ENCODE measurements at places on chromosomes 2 and 18.
A peak's percentile ranks its signal among the peaks of the same experiment; 100 is the strongest.

- no peak for DNase-seq
Measured at GRCh38 chr2:221762496-221762895, 190.4 kb upstream of the EPHA4 start.

- DNase-seq, result peak; percentile 9
Measured at GRCh38 chr2:190088917-190089316, 26.4 kb upstream of the MSTN start.

GRCh38 chr2:113212245-113213060 lies 38.7 kb downstream of the PSD4 start:
- no peak for DNase-seq

- DNase-seq, result peak; percentile 18
Measured at GRCh38 chr18:36095936-36096519, 28.7 kb upstream of the RPRD1A start.

DNA sequence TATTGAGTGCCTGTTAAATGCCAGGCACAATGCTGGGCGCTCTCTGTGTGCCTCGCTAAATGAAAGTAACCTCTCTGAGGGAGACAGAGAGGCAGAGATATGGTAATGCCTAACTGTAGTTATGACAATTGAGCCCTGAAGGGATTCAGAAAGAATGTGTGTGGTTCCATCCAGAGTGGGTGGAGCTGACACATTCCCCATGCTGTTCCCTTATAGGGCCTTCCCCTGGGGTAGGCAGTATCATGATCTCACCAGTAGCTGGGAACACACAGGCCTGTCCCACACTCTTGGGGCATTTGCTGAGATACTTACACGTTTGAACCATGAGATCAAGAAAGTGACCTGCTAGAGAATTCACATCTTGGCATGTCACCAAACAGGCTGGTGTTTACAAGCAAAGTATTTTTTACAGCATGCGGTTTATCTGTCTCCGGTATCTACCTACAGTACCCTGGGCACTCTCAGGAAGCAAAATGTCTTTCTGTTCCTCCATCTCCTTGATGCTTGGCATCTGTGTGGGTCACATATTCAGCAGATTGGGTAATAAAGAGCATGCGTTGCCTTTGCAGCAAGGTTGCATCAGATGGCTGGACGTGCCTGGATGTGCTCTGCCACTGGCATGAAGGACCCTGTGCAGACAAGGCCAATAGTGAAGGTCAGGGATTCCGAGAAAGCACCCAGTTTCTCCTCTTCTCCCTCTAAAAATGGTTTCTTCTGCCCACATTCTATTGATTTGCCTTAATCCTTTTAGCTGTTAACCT lies 9.4 kb downstream of the CTIF start:
- DNase-seq, result peak; percentile 90

DNA sequence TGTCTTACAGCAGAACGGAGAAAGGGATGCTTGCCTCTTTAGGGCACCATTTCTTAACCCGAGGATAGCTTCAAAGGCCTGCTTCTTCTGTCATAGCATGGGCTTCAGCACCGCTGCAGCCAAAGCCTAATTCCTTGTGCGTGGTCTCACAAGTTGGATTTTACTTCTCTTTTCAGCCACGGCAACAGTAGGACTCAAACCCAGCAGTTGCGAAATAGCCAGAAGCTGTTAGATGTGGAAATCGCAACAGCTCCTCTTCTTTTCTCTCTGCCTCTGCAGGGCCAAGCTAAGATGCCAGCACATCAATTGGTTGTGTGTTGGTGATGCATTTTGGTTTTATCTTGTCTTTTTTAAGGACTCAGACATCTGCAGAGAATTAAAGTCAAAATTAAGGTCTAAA lies 3.1 kb downstream of the NRXN1 start:
- no peak for DNase-seq

- DNase-seq, result no peak
Measured at GRCh38 chr2:227146456-227146855, 17.5 kb downstream of the COL4A4 start.

DNA sequence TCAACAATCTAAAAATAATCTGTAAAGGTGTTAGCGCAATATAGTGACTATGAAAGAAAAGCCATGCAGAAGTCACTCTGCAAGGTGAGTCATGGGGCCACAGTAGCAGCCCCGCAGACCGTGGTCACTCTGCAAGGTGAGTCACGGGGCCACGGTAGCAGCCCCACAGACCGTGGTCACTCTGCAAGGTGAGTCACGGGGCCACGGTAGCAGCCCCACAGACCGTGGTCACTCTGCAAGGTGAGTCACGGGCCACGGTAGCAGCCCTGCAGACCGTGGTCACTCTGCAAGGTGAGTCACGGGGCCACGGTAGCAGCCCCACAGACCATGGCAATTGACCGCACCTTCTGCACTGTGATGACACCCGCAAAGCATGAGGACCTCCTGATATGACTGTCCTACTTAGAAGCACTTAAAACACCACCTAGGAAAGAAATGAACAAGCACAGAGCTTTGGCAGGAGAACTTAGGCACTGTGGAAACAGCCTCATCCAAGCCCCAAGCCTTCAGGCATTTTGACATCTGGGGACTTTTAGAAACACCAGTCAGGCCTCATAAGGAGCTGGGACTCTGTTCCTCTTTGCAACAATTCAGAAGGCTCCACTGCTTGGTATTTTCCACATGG lies 70.1 kb downstream of the LDLRAD4 start:
- DNase-seq, result no peak

GRCh38 chr2:225122007-225122406 lies 79.7 kb upstream of the DOCK10 start:
- no peak for DNase-seq

GRCh38 chr2:230326453-230327417 lies at the start of gene SP140L:
Gene SP140L (plus strand): TSS chr2:230327193. CDS start chr2:230327270, 77 bp downstream.
- DNase-seq, result peak; percentile 31

- no peak for DNase-seq
Measured at GRCh38 chr18:683531-683930, 26.1 kb downstream of the TYMS start.

DNA sequence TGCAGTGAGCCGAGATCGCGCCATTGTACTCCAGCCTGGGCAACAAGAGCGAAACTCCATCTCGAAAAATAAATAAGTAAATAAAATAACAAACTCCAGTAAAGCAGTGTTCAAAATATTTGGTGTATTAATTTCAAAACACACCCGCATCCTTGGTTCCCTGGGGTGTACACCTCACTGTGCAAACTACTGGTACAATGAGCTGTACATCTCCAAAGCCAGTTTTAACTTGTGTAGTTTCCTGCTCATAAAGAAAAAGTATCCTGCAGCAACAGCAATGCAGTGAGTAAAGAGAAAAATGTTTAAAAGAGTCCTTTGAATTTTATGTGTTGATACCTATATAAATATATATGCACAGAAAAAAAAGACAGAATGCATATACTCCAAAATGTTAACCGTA lies 4.4 kb upstream of the NFE2L2 start:
- no peak for DNase-seq

GRCh38 chr18:24488824-24489493 lies 28.5 kb downstream of the HRH4 start:
- DNase-seq, result no peak

DNA sequence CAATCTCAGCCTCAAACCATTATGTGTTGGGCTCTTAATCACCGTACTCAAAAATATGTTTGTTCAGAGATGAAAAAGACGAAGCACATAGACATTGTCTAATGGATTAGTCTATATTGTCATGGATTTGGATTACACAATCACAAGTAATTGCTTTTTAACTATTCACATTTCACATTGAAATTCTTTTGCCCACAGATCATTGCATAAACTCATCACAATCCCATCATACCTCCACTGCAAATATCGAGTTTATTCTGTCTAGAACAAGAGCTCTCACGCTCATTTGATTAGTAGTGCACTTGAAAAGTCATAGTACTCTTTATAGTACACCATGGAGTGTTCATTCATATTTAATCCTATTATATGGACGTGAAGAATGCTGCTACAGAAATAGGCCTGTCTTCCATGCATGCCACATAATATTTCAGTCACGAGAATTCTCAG lies 97.9 kb upstream of the SOX11 start:
- DNase-seq, result no peak

GRCh38 chr2:39796134-39796533 lies 17.1 kb upstream of the THUMPD2 start:
- no peak for DNase-seq

DNA sequence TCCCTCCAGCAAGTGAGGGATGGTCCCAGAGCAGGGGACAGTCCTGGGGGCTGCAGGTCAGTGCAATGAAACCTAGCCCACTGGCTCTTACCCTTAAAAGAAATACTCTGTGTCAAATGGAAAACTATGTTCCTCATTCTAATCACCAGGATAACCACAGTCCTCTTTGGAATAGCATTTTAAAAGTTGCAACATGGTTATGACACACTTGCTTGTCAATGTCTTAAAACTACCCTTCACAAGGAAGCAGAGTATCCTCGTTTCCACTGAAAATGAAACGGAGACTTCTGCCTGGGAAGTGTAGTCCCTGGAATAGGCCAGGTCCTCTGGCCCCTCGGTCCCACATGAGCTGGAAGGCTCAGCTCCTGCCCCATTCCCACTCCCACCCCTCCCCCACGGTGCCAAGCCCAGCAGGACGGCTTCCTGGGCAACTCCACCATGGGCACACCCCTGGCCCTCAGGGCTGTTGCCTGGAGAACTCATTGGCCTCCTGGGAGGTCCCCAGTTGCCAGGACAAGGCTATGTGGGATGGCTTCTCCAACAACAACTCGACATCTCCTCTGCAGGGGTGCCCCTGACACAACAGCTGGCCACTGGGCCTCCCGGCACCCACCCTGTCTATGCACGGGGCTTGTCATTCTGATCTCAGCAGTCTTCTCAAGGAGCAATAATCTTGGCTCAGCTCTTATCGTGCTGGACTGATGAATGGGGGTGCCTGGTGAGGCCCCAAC lies 38.3 kb upstream of the ST3GAL5 start:
- no peak for DNase-seq

GRCh38 chr2:197890168-197890567 lies 85.8 kb downstream of the PLCL1 start:
- no peak for DNase-seq

- DNase-seq, result no peak
Measured at GRCh38 chr18:42155024-42155423, 200.0 kb downstream of the PIK3C3 start.

DNA sequence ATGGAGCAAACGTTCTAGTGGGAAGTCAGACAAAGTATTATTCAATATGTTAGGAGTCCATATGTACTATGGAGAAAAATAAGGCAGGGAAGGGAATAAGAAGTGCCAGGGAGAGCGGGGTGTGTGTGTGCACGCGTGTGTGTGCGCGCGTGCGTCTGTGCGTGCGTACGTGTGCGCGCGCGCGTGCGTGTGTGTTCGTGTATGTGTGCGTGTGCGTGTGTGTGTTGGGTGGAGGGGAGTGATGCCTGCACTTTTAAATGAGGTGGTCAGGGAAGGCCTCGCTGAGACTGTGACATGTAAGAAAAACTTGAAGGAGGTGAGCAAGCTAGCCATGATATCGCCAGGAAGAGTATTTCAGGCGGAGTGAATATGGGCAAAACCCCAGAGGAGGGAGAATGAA lies 1.6 kb upstream of the MREG start:
- no peak for DNase-seq

DNA sequence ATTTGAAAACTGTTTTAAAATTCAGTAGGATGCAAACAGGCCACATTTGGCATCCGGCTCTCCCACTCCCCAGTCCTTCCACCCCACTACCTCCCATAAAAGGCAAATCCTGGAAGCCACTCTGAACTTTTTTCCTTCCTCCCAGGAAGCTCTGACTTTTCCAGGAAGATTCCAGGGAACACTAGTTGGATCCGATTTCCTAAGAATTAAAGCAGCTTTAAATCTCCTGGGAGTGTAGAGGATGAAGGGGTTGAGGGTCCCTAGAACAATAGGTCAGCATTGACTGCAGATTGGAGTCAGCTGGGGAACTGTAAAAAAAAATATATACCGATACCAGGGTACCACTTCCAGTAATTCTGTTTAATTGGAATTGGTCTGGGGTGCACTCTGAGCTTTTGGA lies 76.9 kb downstream of the CRIM1 start:
- no peak for DNase-seq

- no peak for DNase-seq
Measured at GRCh38 chr2:240593703-240594451, 7.3 kb downstream of the CAPN10 start.

- peak; percentile 84 for DNase-seq
Measured at GRCh38 chr2:203688798-203689197, 17.6 kb upstream of the CD28 start.

DNA sequence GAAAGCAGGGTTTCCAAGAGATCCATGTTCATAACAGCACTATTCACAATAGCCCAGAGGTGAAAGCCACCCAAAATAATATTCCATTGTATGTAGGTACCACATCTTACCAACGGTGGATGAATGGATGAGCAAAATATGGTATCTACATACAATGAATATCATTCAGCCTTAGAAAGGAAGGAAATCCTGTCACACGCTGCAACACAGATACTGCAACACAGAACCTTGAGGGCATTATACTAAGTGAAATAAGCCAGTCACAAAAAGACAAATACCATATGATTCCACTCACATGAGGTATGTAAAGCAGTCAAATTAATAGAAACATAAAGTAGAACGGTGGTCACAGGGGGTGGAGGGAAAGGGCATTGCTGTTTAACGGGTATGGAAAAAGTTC lies 155.7 kb downstream of the DTNB start:
- no peak for DNase-seq

- no peak for DNase-seq
Measured at GRCh38 chr2:216420367-216421101, 8.2 kb downstream of the SMARCAL1 start.

GRCh38 chr2:21228041-21228895 lies 104.5 kb downstream of the TDRD15 start:
- DNase-seq, result no peak

- no peak for DNase-seq
Measured at GRCh38 chr2:61994531-61994930, 89.1 kb downstream of the COMMD1 start.

GRCh38 chr2:240202586-240202985 lies 62.1 kb upstream of the OTOS start:
- DNase-seq, result no peak

- no peak for DNase-seq
Measured at GRCh38 chr2:28956415-28956826, 24.7 kb upstream of the TOGARAM2 start.

DNA sequence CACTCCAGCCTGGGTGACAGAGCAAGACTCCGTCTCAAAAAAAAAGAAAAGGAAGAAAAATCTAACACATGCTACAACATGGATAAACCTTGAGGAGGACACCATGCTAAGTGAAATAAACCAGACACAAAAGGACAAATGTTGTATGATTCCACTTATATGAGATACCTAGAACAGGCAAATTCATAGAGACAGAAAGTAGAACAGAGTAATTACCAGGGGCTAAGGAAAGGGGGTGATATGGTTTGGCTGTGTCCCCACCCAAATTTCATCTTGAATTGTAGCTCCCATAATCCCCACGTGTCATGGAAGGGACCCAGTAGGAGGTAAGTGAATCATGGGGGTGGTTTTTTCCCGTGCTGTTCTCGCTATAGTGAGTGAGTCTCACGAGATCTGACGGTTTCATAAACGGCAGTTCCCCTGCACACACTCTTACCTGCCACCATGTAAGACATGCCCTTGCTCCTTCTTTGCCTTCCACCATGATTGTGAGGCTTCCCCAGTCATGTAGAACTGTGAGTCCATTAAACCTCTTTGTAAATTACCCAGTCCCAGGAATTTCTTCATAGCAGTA lies 91.4 kb upstream of the CABLES1 start:
- no peak for DNase-seq
